ENCODE measurements at places on chromosomes 7 and 10.

- no peak for DNase-seq
Observed at GRCh38 chr10:94036766-94037033, 43.0 kb downstream of the PLCE1 start.

GRCh38 chr7:157800281-157800680, 463.5 kb downstream of the DNAJB6 start:
- DNase-seq: no peak

- no peak for DNase-seq
Observed at GRCh38 chr10:2935647-2936386, 131.5 kb upstream of the PFKP start.

GRCh38 chr10:76937181-76937600, 700.4 kb downstream of the KCNMA1 start:
- DNase-seq: no peak

DNA sequence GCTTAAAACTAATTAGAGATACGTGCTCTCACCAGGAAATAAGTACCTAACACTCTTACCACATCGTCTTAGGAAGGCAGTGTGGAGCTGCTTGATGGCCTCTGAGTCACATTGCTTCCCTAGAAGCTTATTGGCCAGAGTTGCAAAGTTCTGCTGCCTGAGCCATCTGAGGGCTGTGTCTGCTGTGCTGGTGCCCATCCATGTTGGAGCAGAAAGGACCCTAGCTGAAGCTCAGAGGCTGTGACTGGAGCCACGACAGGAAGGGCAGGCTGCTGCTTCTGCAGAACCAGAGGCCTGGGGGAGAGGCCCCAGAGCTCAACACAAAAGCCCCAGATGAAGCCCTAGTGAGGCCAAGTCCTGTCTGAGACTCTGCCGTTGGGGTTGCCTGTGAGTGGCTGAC, 64.8 kb upstream of the IGFBP3 start:
- no peak for DNase-seq

GRCh38 chr7:107233174-107233573, 64.4 kb downstream of the HBP1 start:
- no peak for DNase-seq
